ENCODE measurements at places on chromosomes 11 and 22.

- DNase-seq = no peak
These were observed 7.3 kb upstream of the SSTR3 start for GRCh38 chr22:37219533-37219932.

- no peak for DNase-seq
These were observed 21.0 kb downstream of the FLI1 start for GRCh38 chr11:128714881-128715280.

GRCh38 chr22:30628491-30628890 lies 7.1 kb upstream of the SLC35E4 start:
- no peak for DNase-seq

DNA sequence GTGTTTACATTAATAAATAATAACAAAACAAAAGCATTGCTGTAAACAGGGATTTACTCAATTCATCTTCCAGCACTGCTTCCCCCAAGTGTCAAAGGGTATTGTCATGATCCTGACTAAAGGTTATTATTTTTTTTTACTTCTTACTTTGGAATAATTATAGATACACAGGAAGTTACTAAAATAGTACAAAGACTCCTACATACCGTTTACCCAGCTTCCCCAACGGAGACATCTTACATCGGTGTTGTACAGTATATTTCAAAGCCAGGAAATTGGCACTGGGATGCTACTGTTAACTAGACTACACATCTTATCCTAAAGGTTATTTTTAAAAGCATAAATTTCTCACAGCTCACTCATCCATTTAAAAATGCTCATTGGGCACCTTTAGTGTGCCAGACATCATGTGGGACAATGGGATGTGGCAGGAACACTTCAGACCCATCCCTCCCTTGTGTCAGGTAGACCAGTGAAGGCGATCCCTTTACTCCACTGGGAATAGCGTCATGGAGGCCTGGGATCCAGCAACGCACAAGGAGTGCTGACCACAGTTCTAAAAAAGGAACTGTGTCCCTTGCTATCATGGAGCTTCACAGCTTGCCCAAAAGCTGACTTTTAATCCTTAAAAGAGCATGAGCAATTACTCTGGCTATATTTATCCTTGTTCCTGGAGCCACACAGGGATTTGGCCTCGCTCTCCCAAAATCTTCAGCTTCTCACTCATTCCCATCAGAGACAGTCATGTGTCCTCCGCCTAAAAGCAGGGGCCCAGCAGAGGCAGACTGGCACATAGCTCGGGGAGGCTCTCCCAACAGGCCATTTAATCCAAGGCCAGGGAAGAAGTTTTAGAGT lies 3.1 kb upstream of the IRAG1 start:
- DNase-seq = no peak

DNA sequence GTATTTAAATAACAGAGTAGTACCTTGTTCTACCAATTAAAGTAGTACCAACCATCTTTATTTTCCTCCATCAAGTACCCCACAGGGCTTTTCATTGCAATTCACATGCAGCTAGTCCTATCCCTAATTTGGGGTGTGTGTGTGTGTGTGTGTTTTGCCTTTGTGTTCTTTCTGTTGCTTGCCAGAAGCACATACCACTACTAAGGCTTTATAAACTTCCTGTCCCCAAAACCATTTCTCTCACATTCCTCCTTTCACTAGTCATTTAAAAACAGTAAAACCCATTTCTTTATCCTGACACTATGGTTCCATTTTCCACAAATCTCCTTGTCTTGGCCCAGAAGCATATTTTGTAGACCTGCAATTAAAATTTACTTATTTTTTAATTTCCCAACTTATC lies 54.6 kb downstream of the SLC36A4 start:
- no peak for DNase-seq

DNA sequence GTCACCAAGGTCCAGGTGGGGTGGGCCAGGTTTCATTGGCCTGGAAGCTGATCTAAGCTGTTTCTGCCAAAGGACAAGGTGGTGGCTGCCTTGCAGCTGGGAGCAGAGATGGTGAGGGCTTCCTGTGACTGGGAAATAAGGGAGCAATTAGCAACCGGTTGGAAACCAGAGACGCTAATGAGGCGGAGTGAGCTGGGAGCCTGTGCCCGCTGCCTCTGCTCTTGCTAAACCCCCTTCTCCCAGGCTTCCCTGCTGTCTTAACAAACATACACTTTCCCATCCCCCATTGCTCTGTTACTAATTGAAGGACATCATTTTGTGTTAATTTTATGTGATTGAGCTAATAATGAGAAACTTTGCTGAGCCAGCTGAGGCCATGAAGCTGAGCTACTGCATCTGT lies 121.8 kb downstream of the INSC start:
- no peak for DNase-seq

DNA sequence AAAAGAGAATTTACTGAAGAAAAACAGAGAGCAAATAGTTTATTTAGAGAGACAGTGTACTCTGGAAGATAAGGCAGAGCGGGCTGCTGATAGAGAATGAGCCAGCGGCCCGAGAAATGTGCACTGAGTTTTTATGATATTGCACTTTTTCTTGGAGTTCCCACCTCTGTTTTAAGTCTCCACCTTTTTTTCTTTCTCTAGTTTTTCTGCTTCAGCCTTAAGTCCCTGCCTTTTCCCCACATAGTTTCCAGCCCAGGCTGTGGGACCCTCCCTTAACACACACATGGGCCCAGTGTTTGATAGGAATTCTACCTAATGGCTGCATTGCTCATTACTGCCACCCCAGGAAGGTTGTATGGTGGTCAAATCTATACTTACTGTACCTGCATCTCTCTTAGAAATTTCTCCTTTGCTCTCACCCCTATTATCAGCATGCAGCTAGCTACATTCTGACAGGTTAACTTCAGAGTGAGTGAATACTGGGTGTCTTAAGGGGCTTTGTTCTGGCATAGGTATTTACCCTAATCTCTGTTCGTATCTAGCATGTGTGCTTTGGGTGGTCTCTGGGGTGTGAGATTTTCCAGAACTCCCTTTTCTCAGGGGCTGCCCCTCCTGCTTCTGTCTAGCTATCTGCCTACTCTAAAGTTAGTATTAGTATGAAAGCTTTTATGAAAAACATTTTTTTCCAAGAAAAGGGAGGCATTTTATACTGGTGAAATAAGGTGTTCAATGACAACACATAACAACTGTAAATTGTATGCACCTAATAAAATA lies 127.3 kb upstream of the TOP3B start:
- no peak for DNase-seq

Data from right forelimb (tissue), 1 donor.